ENCODE measurements at places on chromosomes 1 and 21.

- no peak for DNase-seq
Observed at GRCh38 chr1:29581256-29581655, 344.9 kb downstream of the PTPRU start.

GRCh38 chr1:236066828-236067386 lies 2.0 kb upstream of the NID1 start:
- DNase-seq = no peak

- DNase-seq = no peak
Observed at GRCh38 chr1:217392441-217392840, 238.4 kb downstream of the GPATCH2 start.

DNA sequence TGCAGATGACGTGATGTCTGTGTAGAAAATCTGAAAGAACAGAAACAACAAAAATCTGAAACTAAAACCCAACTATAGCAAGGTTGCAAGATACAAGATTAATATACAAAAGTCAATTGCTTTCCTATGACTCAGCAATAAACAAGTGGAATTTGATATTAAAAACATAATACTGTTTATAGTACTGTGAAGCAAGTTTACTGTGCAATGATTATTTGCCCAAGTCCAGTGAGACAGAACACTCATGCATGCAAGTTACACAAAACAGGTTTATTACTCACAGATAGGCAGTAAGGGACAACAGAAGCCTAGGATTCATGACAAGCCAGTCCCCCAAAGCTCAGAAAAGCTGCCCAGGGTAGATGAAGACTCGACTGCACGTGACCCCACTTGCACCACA lies 62.4 kb upstream of the RAB4A start:
- no peak for DNase-seq

- no peak for DNase-seq
Observed at GRCh38 chr1:60920561-60920960, 161.8 kb upstream of the NFIA start.

GRCh38 chr1:7473223-7474142 lies 297.6 kb upstream of the VAMP3 start:
- DNase-seq = no peak

- DNase-seq = no peak
Observed at GRCh38 chr21:33047231-33047630, 21.5 kb downstream of the OLIG2 start.

GRCh38 chr1:1777583-1777899 lies 729 bp downstream of the NADK start:
- no peak for DNase-seq

GRCh38 chr1:97820470-97821188 lies 100.2 kb downstream of the DPYD start:
- no peak for DNase-seq

DNA sequence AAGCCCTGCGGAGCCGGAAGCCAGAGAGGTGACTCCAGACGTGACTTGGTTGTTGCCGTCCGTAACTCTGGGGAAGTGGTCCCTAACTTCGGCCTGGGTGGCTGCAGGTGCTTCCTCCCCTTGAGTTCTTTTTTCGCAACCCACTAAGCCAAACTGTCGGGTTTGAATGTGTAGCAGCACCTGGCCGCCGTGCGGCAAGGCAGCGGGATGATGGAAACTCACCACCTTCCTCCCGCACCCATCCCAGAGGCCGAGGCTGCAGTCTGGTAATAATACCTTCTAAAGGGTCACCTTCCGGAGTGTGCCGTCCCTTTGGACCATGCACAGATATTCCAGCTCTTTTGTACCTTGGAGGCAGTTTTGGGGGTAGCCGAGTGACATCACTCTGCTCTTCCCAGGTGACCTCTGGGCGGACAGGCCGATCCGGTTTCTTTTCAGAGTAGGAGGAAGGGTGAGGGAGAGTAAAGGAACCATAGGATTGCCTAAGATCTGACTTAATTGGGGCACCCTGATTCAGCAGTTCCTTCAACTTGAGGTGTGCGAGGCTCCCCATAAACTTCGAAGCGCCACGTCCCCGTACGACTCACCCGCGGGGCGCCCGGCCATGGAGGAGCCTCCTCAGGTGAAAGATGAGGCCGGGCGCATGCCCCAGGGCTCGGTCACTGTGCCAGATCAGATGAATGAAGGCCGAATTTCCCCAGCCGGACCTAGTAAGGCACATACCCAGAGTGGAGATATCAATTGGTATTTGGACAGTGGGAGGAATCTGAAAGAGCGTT lies 1.0 kb downstream of the KCNK1 start:
- DNase-seq = no peak

- peak; percentile 92 for DNase-seq
Observed at GRCh38 chr1:145960468-145961108, 2.8 kb upstream of the LIX1L start.

- no peak for DNase-seq
Observed at GRCh38 chr1:167157114-167157513, 63.2 kb downstream of the STYXL2 start.

- DNase-seq = no peak
Observed at GRCh38 chr1:164745736-164746135, 186.8 kb downstream of the PBX1 start.

DNA sequence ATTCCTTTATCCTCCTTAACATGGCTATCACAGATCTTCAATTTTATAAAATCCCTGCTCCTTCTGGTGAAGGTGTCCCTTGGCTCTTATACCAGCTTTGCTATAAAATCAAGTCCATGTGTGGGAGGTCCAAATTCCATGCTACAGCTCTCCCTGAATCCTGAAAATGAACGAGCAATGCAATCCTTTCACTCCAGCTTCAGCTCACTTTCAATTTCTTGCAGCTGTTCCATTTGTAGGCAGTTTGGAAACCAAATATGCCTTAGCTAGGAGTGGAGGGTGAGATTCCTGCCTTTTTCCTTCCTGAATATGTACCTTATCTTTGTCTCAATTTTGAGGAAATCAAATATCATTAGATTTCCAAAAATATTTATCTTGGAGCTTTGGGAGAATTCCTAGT lies 402.6 kb downstream of the TTLL7 start:
- no peak for DNase-seq

DNA sequence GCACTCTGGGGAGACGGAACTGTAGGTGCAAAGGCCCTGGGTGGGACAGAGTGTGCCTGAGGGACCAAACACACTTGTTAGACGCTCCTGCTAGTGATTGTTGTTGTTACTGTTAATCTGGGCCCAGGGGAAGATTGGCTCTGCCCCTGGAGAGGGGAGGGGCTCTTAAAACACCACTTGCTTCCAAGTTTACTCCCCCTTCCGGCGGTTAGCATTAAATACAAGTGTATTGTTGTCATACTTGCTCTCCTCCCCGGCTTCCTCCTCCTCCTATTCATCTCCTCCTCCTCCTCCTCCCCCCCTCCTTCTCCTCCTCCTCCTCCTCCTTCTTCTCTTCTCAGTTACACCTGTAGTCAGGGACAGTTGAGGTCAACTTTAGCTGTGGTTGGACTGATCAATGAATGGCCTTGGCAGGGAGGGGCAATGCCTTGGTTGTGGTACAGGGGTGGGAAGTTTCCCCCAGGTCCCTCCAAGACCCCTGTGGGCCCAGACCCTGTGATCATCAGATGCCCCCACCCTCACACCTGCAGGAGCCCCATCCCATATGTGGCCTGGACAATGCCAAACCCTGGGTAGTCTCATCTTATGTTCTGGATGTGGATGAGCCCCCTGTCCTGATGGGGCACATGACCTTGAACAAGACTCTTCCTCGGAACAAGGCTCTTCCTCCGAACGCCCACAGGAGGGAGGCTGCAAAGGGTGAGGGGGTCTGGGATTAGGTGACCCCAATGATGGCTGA lies 217.3 kb downstream of the PTPRU start:
- DNase-seq = peak; percentile 82

- DNase-seq = no peak
Observed at GRCh38 chr1:1477206-1477605, 5.6 kb downstream of the ATAD3B start.

- no peak for DNase-seq
Observed at GRCh38 chr1:118487091-118487490, 302.1 kb upstream of the SPAG17 start.

- DNase-seq = no peak
Observed at GRCh38 chr1:32761253-32761877, 55.8 kb downstream of the YARS1 start.

DNA sequence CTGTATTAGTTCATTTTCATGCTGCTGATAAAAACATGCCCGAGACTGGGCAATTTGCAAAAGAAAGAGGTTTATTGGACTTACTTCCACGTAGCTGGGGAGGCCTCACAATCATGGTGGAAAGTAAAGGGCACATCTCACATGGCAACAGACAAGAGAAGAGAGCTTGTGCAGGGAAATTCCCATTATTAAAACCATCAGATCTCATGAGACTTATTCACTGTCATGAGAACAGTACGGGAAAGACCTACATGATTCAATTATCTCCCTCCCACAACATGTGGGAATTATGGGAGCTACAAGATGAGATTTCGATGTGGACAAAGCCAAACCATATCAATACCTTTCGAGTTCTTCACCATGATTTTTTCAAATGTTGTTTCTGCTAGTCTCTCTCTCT lies 3.7 kb upstream of the CHRM3 start:
- DNase-seq = no peak

GRCh38 chr1:118960026-118960561 lies 28.0 kb downstream of the TBX15 start:
- DNase-seq = no peak

GRCh38 chr1:51669816-51670215 lies 52.9 kb downstream of the OSBPL9 start:
- no peak for DNase-seq

- DNase-seq = no peak
Observed at GRCh38 chr21:17738176-17738953, 80.8 kb downstream of the C21orf91 start.

DNA sequence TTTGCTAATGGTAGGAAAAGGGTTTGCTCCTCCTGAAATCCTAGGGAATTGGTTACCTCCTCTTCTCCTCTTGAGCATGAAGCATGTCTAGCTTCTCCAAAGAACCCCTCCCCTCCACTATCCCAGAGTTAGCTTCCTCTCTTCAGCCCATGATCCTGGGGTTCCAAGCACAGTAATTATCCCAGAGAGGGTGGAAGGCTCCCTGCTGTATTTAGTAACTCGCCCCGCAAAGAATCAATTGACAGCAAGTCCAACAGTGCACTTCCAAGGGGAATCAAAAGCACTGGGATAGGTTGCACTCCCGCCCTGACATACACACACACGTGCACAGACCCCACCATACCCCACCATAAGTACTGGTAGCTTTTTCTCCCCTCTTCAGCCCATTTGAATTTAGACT lies 3.1 kb downstream of the S100A8 start:
- no peak for DNase-seq

DNA sequence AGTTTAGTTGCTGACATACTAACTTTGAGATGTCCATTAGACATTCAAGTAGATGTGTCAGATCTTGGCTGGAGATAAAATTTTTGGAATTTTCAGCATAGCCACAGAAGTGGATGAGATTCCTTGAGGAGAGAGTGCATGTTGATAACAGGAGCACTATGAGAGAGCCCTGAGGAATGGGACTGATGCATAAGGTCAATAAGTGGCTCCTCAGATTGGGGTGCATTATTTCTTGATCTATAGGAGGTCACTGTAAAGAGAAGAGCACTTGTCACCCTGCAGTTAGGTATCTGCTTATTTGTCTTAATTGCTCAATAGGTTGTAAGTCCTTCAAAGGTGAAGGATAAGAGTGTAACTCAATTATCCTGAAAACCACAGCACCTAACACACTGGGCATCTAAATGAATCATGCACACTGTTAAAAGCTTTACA lies 52.0 kb upstream of the TACSTD2 start:
- DNase-seq = no peak

DNA sequence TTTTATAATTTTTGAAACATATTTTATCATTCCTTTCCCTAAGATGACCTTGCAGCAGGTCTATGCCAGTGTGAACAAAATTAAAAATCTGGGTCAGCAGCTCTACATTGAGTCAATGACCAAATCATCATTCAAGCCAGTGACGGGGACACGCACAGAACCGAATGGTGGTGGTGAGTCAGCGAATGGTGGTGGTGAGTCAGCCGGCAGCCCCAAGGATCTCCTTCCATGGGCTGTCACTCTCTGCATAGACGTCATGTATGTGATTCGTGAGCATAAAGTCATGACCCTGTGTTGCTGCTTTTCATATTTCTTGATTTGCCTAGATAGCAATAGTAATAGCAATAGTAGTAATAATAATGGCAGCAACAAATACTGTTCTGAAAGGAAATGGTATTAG lies 26.3 kb downstream of the PER3 start:
- no peak for DNase-seq

DNA sequence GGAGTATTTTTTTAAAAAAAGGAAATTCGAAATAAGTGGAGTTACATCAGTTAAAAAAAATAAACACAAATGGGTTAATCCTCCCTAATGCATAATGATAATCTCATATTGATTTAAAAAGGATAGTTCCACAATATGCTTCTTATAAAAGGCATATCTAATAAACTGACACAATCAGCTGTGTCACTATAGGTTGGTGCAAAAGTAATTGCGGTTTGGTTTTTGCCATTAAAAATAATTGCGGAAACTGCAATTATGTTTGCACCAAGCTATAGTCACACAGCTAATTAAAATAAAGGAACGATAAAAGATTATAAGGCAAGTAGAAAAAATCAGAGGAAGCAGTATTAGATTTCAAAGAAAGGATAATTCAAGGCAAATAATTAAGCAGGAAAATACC lies 21.0 kb upstream of the IFI44L start:
- DNase-seq = no peak
